ENCODE measurements at places on chromosomes 5 and 9.
A peak's percentile ranks its signal among the peaks of the same experiment; 100 is the strongest.

DNA sequence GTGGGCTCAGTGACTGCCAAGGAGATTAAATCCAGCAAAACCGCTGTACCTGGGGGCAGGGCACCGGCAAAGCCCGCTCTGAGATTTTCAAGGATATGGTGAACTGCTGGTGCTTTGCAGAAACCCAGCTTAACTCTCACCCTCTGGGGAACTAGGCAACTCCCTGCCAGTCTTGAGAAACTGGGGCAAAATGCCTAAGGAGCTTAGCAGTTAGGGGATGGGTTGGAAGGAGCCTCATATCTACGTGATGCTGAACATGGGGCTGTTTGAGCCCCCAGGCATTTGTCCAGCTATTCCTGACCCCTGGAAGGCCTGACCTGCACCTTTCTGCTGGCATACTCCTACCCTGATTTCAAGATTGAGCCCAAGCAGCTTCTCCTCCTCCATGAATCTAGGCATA is 108.6 kb upstream of the TBC1D2 start:
- DNase-seq: peak; percentile 71

DNA sequence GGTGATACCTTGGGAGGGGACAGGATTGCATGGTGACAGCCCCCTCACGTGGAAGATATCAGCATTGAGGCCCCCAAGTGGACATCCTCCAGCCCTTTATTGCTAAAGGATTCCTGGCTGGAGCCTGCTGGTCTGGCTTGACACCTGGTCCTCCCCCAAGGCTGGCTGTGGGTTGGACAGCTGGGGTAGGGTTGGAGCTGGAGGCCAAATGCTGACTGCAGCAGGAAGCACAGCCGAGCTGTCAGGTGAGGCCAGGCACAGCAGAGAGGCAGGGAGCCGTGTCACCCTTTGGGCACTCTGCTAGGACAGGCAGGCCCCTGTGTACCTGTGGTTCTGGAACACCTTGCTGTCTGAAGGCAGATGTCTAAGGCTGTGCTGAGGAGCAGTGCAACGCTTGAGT is 2.2 kb downstream of the CACFD1 start:
- DNase-seq: peak; percentile 71

DNA sequence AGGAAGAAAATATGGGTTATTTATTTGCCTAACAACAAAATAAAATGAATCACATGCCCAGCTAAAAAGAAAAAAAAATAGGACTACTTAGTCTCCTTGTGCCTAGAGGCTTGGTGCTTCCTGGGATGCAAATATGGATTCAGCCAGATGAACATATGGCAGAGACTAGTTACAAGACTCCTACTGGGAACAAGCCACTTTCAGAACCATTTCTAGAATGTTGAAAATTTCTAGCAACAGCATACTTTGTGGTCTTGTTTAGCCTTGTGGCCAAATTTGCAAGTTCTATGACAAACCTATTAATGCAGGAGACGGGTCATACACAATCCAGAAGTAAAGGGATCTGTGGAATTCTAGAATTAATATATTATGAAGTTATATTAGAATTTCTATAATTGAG is 198.7 kb downstream of the CHSY3 start:
- DNase-seq: no peak

GRCh38 chr9:98929071-98929470 is 14.6 kb upstream of the COL15A1 start:
- no peak for DNase-seq

DNA sequence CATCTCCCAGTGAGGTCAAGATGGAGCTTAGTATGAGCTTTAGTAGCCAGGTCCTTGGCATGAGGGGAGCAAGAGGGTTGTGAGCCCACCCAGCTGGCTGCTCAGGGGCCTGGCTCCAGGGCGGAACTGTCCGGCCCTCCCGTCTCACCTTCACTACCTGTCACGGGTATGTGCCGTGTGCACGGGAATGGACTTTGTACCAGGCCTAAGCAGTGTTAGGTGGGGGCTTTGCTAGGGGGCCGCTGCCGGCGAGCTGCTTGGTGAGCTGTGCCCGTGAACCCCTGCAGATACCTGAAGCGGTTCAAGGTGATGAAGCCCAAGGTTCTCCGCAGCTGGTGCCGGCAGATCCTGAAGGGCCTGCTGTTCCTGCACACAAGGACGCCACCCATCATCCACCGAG is 46.7 kb downstream of the WNK2 start:
- no peak for DNase-seq

DNA sequence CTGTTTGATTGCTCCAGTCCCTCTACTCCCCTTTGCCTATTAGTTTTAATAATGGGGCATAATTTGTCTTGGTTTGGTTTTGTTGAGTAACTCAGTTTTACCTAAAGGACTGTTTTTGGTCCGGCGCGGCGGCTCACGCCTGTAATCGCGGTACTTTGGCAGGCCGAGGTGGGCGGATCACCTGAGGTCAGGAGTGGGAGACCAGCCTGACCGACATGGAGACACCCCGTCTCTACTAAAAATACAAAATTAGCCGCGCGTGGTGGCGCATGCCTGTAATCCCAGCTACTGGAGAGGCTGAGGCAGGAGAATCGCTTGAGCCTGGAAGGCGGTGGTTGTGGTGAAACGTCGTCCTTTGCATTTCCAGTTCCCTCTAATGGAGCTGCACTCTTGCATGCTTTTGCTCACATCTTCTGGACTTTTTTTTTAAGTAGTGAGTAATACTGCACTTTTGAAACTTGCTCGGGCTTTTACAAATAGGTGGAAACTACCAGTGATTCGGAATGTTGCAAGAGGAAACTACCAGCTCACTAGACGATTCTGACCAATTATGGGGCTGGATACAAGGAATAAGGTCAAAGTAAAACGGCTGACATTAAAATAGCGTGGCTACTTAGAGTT is 721 bp upstream of the MAML1 start:
- DNase-seq: peak; percentile 8

GRCh38 chr9:71820403-71820921 is 52.1 kb upstream of the CEMIP2 start:
- DNase-seq: no peak

DNA sequence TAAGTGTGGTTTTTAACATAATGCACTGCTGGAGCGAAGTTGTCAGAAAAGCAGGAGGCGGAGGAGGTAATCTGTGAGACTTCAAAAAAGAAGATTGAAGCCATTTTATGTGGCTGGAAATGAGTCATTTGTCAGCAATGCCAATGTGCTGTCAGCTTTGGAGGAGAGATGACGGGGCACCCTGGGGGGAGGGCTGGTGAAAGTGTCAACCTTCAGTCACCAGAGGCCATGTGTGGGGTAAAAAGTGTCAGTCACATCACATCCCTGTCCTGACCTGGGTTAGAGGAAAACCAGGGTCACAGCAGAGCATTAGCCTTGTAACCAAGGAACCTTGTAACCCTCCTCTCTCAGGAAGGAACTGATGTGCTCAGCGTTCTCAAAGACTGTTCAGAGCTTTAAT is 59.1 kb downstream of the TLR4 start:
- no peak for DNase-seq

- DNase-seq: no peak
Observed at GRCh38 chr9:124414612-124415011, 630 bp downstream of the PSMB7 start.

- DNase-seq: no peak
Observed at GRCh38 chr9:89865981-89866380, 261.2 kb downstream of the GADD45G start.

DNA sequence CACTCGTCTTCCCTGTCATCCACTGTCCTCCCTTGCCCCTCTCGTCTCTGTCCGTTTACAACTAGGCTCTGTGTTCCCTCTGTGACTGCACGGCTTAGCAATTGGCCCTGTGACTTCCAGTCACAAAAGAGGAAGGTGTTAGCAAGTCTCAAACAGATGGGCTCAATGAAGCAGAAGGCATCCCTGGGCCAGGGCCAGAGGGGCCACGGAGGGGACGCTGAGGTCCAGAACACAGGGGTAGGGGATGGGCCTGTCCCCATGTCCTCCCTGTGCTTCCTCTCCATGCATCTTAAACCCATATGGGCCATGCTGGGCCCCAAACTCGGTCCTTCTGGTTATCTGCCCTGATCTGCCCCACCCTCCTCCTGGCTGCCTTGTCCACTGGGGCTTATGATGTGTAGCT is at the start of gene CD72:
Gene CD72, minus strand, starts transcription at position 89 of the 403 bp plus-strand sequence. CDS start 110 bp downstream, outside the sequence.
- no peak for DNase-seq

GRCh38 chr9:112110094-112110776 is 64.9 kb downstream of the SUSD1 start:
- DNase-seq: peak; percentile 26

- no peak for DNase-seq
Observed at GRCh38 chr5:150659360-150660107, 1.5 kb upstream of the MYOZ3 start.

- no peak for DNase-seq
Observed at GRCh38 chr9:92395617-92396016, 8.8 kb downstream of the OGN start.

DNA sequence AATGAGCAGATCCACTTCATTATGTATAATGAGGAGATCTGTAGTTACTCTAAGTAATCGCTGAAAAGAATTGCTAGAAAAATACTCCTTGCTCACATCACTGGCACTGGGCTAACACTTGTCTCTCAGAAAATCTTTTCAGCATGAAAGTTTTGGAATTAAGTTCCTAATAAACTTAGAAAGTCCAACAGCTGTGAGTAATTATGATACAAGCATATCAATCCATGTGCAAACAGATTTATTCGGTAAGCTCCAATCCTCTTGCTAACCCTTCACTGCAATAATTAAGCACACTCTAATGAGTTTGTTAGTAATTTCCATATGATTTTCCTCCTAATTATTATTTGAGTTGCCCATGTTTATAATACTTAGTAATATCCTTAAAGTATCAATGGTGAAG is 652.6 kb upstream of the WWC1 start:
- no peak for DNase-seq

GRCh38 chr5:139383993-139384590 is 995 bp upstream of the SLC23A1 start:
- no peak for DNase-seq

DNA sequence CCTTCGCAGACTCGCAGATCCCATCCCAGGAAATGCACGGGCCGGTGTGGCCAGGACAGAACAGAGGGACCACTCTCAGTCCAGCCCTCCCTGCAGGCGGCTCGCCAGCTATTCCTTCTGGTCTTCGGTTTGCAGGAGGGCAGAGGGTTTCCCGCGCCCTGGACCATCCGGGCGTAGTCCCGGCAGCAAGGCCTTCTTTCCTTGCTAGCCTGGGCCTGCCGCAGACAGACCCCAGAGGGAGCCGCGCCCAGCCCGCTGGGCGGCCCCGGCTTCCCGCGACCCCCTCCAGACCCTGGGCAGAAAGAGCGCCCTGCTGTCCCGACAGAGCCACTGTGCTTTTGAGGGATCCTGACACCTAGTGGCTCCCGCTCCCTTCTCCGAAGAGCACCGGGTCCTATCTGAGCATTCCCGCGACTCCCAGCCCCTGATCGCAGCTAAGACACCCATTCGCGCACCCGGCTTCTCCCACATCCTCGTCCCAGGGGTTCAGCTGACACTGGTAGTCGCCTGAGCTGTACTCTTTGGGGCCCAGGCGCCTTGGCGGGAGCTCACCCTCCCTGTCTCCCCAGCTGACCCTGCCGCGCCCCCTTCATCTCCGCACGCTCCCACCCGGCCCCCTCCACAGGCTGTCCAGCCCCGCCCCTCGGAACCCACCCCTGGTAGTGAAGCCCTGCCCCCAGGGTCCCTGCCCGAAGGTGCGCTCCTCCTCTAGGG is 1.1 kb downstream of the CFAP90 start:
- peak; percentile 63 for DNase-seq

- no peak for DNase-seq
Observed at GRCh38 chr5:55450050-55450765, 84.6 kb downstream of the PLPP1 start.

DNA sequence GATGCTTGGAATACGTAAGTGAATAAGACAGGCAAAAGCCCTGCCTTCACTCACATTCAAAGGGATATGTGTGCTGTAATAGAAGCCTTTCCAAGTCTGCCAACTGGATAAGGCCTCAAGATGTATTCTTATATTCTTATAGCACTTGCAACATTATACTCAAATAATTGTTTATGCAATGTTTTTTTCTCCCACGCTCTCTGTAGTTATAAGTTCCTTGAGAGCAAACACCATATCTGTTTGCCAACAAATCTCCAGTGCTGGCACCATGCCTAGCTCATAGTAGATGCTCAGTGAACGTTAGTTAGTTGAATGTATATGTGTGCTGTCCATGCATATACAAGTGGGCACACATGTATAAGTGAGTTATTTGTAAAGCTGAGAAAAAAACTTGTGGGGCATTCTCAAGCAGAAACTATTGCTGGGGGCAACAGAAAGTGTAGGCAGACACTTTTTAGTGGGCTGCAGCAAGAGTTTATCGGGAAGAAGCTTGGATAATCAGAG is 125.1 kb downstream of the RPS23 start:
- no peak for DNase-seq

DNA sequence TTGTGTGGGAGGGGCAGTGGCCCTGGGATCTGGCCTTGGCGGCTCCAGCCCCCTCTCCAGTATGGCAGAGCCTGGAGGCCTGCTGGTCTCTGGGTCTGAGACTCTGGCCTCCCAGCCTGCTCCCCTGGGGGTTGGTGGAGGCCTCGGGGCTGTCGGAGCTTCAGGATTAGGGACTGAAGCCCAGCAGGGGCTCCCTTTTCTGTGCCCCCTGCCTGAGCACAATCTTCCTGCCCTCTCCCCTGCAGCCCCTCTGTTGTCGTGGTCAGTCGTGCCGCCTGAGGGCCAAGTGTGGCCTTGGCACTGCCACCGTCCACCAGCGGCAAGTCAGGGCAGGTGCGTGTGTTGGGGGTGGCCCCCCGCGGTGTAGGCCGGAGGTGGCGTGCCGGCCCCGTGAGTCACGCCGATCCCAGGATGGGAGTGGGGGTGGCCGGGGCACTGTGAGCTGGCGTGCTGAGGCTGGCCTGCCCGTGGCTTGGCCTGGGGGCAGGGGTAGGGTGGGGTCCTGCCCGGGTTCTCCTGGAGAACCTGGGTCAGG is 53.6 kb downstream of the RXRA start:
- no peak for DNase-seq

DNA sequence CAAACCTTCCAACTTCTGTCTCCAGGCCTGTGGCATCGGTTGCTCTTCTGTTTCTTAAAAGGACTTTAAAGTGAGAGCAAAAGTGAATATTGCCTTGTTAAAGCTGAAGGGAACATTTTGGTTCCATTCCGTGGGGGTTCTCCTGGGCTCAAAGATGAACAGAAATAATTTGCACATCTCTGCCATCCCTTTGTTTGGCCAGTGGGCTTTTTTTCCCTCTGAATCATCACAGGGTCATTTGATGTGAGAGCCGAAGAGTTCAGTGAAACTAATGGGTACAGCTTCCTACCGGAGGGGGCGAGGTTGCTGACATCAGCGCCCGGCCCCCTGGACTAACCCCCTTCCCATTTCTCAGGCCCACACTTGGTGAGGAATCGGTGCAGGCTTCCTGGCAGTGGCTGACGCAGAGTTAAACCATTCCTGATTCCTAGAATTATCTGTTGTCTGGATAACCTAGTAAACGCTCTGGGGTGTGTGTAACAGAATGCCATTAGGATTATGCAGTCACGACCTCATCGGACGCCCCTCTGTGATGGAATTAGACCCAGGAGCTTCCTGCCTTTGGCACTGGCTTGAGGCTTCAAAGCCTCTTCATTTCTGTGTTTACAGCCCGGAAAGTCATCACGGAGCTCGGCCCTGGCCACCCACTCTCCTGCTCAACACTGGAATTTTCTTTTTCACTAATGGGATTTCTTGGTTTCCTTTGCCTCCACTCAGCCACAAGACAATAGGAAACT is 61.6 kb upstream of the RPL26L1 start:
- peak; percentile 27 for DNase-seq
